ENCODE measurements at places on chromosomes 13 and 19.
A peak's percentile ranks its signal among the peaks of the same experiment; 100 is the strongest.

DNA sequence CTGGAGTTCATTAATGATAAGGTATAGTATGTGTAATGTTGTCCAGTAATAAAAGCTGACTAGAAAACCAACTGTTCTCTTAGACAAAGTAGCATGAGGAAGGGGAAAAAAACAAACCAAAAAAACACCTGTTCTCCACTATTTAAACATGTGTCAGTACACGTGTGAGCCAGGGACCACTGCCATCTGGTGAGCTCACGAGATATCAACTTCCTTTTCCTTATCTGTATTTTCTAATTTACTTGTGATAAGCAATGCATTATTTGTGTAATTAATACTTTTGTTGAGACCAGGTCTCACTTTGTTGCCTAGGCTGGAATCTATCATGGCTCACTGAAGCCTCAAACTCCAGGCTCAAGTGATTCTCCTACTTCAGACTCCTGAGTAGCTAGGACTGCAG, 4.3 kb upstream of the SIX5 start:
- no peak for DNase-seq

DNA sequence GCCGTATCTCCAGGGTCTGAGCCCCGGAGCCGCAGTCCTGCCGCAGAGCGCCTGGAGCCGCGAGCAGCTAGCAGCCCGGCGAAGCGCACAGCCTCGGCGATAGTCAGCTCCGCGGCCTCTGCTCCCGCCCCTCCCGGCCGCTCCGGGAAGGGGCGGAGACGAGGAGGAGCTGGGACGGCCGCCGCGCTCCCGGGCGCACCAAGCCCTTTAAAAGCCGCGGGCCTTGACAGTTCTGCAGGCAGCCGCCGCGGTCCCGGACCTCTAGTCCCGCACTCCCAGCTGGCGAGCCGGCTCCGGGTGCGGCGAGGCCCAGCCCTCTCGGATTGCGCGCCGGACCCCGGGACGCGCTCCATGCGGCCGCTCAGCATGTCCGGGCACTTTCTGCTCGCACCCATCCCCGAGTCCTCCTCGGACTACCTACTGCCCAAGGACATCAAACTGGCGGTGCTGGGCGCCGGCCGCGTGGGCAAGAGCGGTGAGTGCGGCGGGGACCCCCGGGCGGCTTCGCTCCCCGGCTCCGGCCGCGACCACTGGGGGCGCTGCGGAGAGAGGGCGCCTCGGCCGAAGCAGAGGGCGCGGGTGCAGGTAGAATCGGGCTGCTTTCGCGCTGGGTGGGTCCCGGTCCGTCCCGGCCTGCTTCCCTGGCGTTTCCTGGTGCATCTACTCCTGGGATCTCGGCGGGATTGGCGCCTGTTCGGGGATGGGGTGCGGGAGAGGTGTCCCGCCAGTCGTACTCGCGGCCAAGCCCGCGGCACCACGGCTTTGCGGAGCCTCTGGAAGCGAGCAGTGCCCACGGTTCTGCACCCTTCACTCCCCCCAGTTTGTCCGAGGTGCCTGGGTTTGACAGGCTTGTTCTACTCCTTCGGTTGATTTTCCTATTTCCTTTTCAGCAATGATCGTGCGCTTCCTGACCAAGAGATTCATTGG, at the start of gene RASL11A:
TSS of gene RASL11A (plus strand) at position 237 of the 927 bp plus-strand sequence. CDS start at position 352, 115 bp downstream.
- DNase-seq, result peak; percentile 69

DNA sequence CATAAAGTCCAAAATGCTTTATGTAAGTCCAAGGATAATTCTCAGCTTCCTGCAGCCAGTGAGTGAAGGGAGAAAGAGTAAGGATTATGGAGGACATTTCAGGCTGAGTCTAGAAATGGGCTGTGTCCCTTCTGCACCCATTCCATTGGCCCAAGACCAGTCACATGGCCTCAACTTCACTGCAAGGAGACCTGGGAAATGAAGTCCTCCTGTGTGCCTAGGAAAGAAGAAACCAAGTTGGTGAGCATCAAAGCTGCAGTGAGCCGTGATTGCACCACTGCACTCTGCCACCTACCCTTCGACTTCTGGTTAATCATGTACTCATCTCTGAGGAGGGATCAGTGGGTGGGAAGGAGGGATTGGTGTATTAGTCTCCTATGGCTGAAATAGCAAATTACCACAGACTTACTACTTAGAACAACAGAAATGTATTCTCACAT, 3.6 kb upstream of the CD37 start:
- no peak for DNase-seq

GRCh38 chr13:35849256-35849644, 281.9 kb downstream of the DCLK1 start:
- no peak for DNase-seq

DNA sequence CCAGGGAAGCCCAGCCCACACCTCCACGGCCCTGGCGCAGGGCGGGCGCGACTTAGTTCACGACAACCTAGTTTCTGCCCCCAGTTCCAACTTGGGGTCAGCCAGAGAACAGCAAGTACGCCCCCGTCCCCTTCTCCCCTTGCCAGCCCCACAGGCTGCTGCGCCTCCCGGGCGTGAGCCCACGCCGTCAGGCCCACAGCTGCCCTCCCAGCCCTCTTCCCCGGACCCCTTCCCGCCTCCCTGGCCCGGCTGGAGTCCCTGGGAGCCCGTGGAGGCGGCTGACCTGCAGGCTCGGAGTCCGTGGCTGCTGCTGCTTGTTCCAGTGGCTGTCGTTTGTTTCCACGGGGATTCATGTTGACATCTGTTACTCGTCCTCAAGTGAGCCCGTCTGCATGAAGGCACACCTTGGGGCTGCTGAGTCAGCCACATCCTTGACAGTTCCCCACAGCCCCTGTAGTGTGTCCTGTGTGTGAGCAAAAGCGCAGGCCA, 86.0 kb downstream of the ATP11A start:
- DNase-seq, result no peak

GRCh38 chr19:5238700-5239099, 101.9 kb downstream of the PTPRS start:
- DNase-seq, result no peak

GRCh38 chr13:83450591-83450990, 431.7 kb downstream of the SLITRK1 start:
- DNase-seq, result no peak

DNA sequence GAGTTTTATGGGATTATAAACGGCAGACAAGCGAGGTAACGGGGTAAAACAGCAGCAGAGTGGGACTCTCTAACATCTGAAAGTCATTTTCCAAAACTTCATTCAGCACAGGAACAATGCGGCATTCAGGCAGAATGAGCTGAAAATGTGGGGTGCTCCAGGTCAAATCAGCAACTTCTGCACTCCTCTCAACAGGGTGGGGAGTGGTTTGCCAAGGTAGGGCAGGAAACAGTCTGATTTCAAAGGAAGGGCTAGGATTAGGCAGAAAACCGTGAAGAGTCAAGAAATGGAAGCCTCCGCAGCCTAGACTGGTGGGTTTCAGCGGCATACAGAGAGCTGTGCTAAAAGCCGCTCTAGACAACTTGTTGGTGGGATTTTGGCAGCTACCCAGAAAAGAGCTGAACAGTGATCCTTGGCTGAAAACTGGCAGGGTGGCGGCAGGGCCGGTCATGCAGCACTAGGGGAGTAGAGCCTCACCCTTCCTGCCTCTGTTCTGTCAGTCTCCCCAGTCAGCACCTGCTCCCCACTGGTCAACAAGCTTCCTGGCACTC, 154.2 kb upstream of the KLF12 start:
- DNase-seq, result no peak

DNA sequence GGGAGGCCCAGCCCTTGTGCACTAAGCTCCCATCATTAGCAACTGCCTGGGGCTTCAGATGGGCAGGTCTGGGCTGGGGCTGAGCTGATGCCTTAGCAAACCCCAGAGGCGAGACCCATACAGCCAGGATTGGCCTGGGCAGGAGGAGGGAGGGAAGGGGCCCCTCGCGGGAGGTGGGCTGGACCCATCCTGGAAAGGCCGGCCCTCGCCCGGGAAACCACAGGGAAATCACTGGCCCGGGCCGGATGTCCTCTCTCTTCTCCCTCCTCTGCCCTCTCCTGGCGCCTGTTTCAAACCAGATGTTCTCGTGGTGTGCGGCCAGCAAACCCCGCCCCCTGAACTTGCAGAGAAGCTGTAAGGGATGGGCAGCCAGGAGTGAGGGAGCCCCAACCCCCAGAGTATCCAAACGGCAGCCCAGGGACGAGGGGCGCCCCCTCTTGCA, 43.1 kb downstream of the TMEM255B start:
- DNase-seq, result no peak

DNA sequence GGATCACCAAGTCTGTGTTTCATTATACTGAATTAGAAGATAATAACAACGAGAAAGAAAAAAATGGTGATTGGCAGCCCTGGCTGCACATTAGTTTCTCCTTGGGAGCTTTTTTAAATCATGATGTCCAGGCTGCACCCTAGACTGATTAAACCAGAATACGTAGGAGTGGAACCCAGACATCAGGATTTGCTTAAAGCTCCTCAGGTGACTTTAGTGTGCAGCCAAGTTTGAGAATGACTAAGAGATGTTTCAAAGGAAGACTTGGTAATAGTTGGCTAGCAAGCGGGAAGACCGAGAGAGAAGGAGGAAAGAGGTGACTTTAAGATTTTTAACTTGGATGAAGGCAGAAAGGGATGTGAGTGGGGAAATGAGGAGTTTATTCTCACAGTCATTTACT, 71.4 kb upstream of the SERP2 start:
- DNase-seq, result no peak

- DNase-seq, result no peak
Measured at GRCh38 chr13:113616991-113617749, 32.6 kb downstream of the TFDP1 start.

- DNase-seq, result no peak
Measured at GRCh38 chr13:45751885-45752284, 49.8 kb downstream of the CBY2 start.

- DNase-seq, result no peak
Measured at GRCh38 chr13:105509981-105510762, 1025.3 kb downstream of the EFNB2 start.

Data from NCI-H1930 (cell line).